ENCODE measurements at places on chromosomes 6 and 20.

- no peaks in the 10 kb centered on the region for H3K4me1 ChIP-seq
- H3K27ac ChIP-seq: no peak overlapping the region
- H3K36me3 ChIP-seq: no peaks in the 10 kb centered on the region
Measured at GRCh38 chr6:42505385-42505718, 53.6 kb upstream of the TRERF1 start.

DNA sequence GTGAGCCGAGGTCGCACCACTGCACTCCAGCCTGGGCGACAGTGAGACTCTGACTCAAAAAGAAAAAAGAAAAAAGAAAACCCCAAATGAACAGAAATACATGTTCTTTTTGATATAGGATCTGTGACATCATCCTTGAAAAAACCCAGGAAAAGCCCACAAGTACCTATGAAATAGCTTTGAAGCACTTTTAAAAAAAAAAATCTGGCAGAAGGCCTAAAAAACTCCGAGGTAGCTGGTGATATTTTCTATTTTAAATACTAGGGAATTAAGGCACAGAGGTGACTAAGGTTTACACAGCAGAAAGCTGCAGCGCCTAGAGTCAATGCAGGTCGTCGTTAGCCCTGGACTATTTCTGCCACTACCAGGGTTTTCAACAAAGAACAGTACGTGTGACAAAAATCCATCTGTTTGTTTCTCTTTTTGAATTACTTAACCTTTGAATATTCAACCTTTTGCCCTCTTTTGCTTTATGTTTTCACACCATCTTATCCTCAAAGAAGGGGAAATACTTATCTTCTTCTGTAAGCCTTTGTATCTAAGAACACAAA lies 39.4 kb upstream of the EEF1A1 start:
- no peaks in the 10 kb centered on the region for H3K27me3 ChIP-seq
- DNase-seq: no peak
- no peak overlapping the region for H3K27ac ChIP-seq
- no peak overlapping the region for H3K4me3 ChIP-seq
- no peaks in the 10 kb centered on the region for H3K36me3 ChIP-seq

GRCh38 chr20:21100578-21101452 lies 5.3 kb downstream of the LINC00237 start:
- no peak overlapping the region for H3K27ac ChIP-seq
- H3K4me3 ChIP-seq: peak overlapping the region; percentile 26
- no peak for DNase-seq
- peaks cover 38% of the 10 kb centered on the region for H3K27me3 ChIP-seq
- no peaks in the 10 kb centered on the region for H3K36me3 ChIP-seq

DNA sequence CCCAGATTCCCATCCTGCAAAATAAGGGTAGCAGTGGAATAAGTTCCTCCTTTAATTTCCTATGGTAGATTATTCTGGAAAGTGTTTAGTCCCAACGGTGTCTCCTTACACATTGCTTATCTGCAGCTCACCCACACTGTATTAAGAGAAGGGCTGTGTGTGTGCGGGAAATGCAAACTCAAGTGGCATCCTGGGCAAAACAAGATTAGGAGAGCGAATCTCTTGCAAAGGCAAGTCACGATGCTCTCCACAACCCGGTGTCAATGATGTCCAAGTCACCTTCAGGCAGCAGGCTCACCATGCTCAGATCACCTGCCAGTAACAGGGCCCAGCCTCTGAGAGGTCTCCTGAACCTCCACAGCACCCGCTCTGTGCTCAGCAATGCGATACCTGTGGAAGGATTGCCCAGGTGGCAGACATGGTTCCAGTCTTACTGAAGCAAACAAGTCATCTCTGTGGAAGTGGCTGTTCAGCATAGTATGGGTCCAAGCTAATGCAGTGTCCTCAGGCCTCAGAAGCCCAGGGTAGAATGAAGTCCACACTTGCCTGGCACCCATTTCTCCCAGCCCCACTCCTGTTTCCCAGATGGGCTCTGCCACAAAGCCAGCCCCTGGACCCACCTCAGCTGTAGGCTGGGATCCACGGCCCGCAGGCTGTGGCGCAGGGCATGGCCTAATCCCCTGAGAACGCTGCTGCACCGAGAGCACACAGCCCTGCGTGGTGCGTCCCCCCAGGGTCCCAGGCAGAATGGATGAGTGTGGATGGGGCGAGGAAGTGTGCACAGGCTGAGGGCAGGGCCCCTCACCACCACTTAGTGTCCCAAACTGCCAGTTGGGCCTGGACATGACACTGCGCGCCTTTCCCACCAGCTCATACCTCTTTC lies 101.2 kb downstream of the PXDC1 start:
- no peak overlapping the region for H3K4me3 ChIP-seq
- DNase-seq: no peak
- no peaks in the 10 kb centered on the region for H3K4me1 ChIP-seq
- no peaks in the 10 kb centered on the region for H3K27me3 ChIP-seq

DNA sequence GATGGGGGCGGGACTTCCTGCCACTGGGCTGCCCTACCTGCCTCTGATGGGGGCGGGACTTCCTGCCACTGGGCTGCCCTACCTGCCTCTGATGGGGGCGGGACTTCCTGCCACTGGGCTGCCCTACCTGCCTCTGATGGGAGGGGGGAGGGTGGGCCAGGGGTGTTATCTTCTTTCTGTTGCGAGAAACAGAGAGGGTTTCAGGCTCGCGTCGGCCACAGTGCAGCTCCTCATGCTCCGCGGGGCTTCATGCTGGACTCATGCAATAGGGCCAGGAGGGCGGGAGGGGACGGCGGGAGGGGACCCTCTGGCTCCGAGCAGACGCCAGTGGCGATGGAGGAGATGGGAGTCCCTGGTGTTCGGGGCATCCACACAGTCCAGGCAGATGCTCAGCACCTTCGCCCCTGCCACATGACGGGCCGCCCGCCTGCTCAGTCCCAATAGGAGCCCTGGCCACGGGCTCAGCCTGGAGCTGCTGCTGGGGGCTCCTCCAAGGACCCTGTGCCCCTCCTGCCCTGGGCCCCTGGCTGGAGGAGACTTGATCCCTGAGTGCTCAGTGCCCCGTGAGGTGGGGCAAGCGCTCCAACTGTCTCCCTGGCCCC lies 48.8 kb upstream of the CHRNA4 start:
- no peak for DNase-seq
- no peaks in the 10 kb centered on the region for H3K27me3 ChIP-seq
- no peaks in the 10 kb centered on the region for H3K36me3 ChIP-seq
- no peak overlapping the region for H3K27ac ChIP-seq
- H3K4me1 ChIP-seq: no peaks in the 10 kb centered on the region

- H3K27ac ChIP-seq: no peak overlapping the region
- no peak overlapping the region for H3K4me3 ChIP-seq
- H3K4me1 ChIP-seq: no peaks in the 10 kb centered on the region
- no peaks in the 10 kb centered on the region for H3K27me3 ChIP-seq
- H3K36me3 ChIP-seq: no peaks in the 10 kb centered on the region
Measured at GRCh38 chr6:11908436-11909105, 103.5 kb upstream of the HIVEP1 start.

- H3K27ac ChIP-seq: no peak overlapping the region
- H3K27me3 ChIP-seq: no peaks in the 10 kb centered on the region
- H3K4me3 ChIP-seq: no peak overlapping the region
- H3K36me3 ChIP-seq: no peaks in the 10 kb centered on the region
- no peak for DNase-seq
- no peaks in the 10 kb centered on the region for H3K4me1 ChIP-seq
Measured at GRCh38 chr6:52620906-52621190, 44.0 kb upstream of the TRAM2 start.

DNA sequence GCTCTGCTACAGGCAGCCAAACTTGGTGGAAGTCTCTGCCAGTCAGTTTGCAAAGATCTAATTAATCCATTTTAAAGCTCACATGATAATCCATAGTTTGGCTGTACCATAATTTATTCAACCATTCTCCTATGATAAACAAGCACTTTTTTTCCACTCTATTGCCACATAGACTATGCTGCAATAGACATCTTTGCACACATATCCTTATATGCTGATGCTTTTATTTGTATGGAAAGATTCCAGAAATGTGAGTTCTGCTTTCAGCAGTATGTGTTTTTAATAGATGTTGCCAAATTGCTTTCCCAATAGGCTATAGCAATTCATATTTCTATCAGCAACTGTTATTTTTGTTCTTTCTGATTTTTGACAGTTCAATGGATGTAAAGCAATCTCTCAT lies 628.0 kb downstream of the KIF16B start:
- H3K36me3 ChIP-seq: no peaks in the 10 kb centered on the region
- H3K4me3 ChIP-seq: no peak overlapping the region
- H3K27ac ChIP-seq: no peak overlapping the region
- DNase-seq: no peak
- no peaks in the 10 kb centered on the region for H3K27me3 ChIP-seq

DNA sequence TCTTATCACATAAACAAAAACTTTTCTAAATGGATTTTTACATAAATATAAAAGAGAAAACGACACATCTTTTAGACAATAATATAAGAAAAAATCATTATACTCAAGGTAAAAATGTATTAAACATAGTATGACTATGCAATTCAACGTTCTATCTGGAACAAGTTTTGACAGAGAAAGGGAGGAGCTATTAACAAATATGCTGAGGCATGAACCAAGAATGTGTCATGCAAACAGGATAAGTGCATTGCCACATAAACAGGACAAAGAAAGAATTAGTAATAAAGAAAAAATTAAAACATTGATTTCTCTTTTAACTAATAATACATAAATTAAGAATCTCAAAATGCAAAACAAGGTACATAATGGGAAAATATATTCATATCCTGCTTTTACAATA lies 1353.4 kb upstream of the GJE1 start:
- no peaks in the 10 kb centered on the region for H3K36me3 ChIP-seq
- H3K4me3 ChIP-seq: no peak overlapping the region
- H3K27me3 ChIP-seq: no peaks in the 10 kb centered on the region
- DNase-seq: no peak
- H3K4me1 ChIP-seq: peaks cover 4% of the 10 kb centered on the region

- H3K4me1 ChIP-seq: no peaks in the 10 kb centered on the region
- no peaks in the 10 kb centered on the region for H3K36me3 ChIP-seq
- H3K27me3 ChIP-seq: no peaks in the 10 kb centered on the region
- no peak overlapping the region for H3K27ac ChIP-seq
Measured at GRCh38 chr6:137087902-137088301, 43.1 kb upstream of the IL20RA start.

DNA sequence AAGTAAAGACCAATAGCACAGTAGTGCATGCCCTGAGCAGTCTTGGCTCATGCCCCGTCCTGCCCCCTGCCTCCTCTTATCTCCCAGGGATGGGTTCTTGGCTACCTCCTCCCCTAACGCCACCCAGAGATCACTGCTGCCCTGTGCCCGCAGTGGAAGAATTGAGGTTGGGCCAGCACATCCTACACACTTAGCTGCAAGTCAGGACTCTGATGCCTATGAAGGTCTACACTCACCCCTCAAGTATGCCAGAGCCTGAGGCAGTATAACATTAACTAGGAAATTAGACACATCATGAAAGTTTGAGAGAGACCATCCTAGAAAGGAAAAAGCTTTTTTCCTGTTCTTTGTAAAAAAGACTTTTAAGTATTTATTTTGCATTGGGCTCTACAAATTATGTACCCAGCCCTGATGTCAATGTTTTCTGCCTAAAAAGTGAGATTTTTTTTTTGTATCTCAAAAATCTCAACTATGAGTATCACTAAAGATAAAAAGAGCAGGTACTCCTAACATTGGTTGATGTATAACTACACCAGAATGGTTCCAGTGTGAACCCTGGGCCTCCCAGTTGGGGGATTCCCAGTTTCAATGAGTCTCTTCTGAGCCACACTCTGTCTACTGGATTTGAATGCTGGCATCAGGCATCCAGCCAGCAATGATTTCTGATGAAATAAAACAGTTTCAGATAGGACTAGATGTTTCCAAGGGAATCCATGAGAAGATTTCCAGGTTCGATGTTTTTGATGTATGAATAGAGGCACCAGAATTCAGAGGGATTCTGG lies 115.4 kb downstream of the ISM1 start:
- H3K4me1 ChIP-seq: no peaks in the 10 kb centered on the region
- no peak for DNase-seq
- no peaks in the 10 kb centered on the region for H3K36me3 ChIP-seq
- no peaks in the 10 kb centered on the region for H3K27me3 ChIP-seq
- no peak overlapping the region for H3K4me3 ChIP-seq

DNA sequence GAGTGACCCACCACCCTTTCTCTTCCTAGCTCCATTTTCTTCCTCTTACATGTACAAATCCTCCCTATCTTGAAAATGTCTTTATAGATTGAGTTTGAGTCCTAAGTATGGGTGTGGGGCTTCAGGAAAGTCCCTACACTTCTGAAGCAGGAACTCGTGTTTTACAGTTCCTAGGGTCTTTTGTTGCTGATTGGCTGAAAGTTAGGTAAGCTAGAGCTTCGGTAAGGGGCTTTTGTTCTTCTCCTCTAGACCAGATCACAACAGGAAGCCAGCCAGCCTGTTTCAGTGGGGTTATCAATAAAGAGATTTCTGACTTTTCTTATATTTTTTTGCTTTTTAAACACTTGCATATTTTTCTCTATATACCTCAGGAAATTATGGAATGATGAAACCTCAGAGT lies 51.3 kb downstream of the CNR1 start:
- no peak overlapping the region for H3K4me3 ChIP-seq
- H3K27me3 ChIP-seq: no peaks in the 10 kb centered on the region
- H3K27ac ChIP-seq: no peak overlapping the region
- no peaks in the 10 kb centered on the region for H3K36me3 ChIP-seq
- no peak for DNase-seq

- H3K27me3 ChIP-seq: no peaks in the 10 kb centered on the region
- no peak overlapping the region for H3K4me3 ChIP-seq
- no peak for DNase-seq
- H3K36me3 ChIP-seq: no peaks in the 10 kb centered on the region
- H3K27ac ChIP-seq: no peak overlapping the region
Measured at GRCh38 chr6:162706232-162706631, 21.3 kb downstream of the PRKN start.

DNA sequence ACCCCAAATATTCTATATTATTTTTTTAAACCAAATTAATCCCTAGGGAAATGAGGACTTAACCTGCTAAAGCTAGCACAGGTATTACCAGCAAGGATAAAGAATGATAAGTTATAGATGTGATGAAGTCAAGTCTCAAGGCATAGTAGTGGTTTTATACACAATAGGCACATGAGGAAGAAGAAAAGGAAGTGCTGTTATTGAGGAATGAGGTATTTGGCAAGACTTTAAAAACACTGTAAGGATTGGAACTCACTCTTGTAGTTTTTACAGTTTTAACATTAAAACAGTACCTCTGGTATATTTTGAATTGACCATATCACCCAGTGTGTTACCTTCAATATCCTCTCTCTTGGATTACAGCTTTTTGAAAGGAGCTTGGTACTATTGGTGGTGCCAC lies 54.6 kb downstream of the PHF3 start:
- H3K4me3 ChIP-seq: no peak overlapping the region
- H3K27ac ChIP-seq: no peak overlapping the region
- H3K4me1 ChIP-seq: no peaks in the 10 kb centered on the region
- H3K27me3 ChIP-seq: no peaks in the 10 kb centered on the region
- DNase-seq: no peak

- H3K4me3 ChIP-seq: no peak overlapping the region
- no peaks in the 10 kb centered on the region for H3K36me3 ChIP-seq
- H3K27me3 ChIP-seq: no peaks in the 10 kb centered on the region
- no peak for DNase-seq
Measured at GRCh38 chr6:137995371-137995770, 111.8 kb downstream of the PERP start.

- no peaks in the 10 kb centered on the region for H3K27me3 ChIP-seq
- no peak for DNase-seq
- H3K27ac ChIP-seq: no peak overlapping the region
- no peaks in the 10 kb centered on the region for H3K36me3 ChIP-seq
- no peak overlapping the region for H3K4me3 ChIP-seq
Measured at GRCh38 chr6:70113171-70113570, 189.7 kb downstream of the COL9A1 start.

GRCh38 chr20:12702312-12702711 lies 306.5 kb upstream of the SPTLC3 start:
- H3K27me3 ChIP-seq: no peaks in the 10 kb centered on the region
- no peak for DNase-seq
- no peaks in the 10 kb centered on the region for H3K4me1 ChIP-seq
- H3K27ac ChIP-seq: no peak overlapping the region
